ENCODE measurements at places on chromosomes 7 and 10. TPM values are rescaled to one million over a fixed set of nuclear protein-coding genes. Genes with fewer than 3 reads are reported as not detected.

DNA sequence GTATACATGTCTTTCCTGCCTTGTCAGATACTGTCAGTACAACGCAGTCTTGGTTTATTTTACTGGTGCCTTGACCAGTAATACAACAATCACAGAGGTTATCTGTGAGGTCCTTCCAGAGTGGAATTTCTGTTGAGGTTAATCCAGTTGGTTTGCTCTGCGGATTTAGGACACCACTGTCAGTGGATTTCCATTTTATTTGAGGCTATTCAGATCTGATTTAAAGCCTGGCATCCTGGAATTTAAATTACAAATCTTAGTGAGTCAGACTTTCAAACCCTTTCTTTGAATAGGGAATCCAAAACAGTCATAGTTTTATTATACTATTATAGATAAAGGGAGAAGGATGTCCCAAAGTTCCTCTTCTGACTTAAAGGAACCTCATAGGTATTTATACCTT lies 40.5 kb downstream of the ANLN start:
- H3K27me3 ChIP-seq, result no peaks in the 10 kb centered on the region
- H3K4me3 ChIP-seq, result no peak overlapping the region
- no peaks in the 10 kb centered on the region for H3K36me3 ChIP-seq
- no peak overlapping the region for H3K27ac ChIP-seq
- no peaks in the 10 kb centered on the region for H3K4me1 ChIP-seq
- no peak for DNase-seq

- no peak overlapping the region for H3K4me3 ChIP-seq
- no peak overlapping the region for H3K27ac ChIP-seq
- no peaks in the 10 kb centered on the region for H3K27me3 ChIP-seq
- no peaks in the 10 kb centered on the region for H3K36me3 ChIP-seq
Observed at GRCh38 chr10:44240584-44241205, 144.2 kb downstream of the CXCL12 start.

- no peaks in the 10 kb centered on the region for H3K27me3 ChIP-seq
- peak; percentile 54 for DNase-seq
- H3K4me1 ChIP-seq, result peaks cover 15% of the 10 kb centered on the region
- H3K4me3 ChIP-seq, result no peak overlapping the region
- H3K36me3 ChIP-seq, result no peaks in the 10 kb centered on the region
- H3K27ac ChIP-seq, result no peak overlapping the region
Observed at GRCh38 chr10:80280071-80280800, 9.2 kb downstream of the MAT1A start.

- H3K36me3 ChIP-seq, result no peaks in the 10 kb centered on the region
- no peak overlapping the region for H3K4me3 ChIP-seq
- H3K4me1 ChIP-seq, result no peaks in the 10 kb centered on the region
Observed at GRCh38 chr7:33459340-33459751, 330.0 kb downstream of the BBS9 start.

GRCh38 chr10:132001238-132001972 lies 19.7 kb upstream of the BNIP3 start:
- no peaks in the 10 kb centered on the region for H3K27me3 ChIP-seq
- H3K4me3 ChIP-seq, result no peak overlapping the region
- H3K4me1 ChIP-seq, result peaks cover 25% of the 10 kb centered on the region
- DNase-seq, result no peak
- H3K27ac ChIP-seq, result no peak overlapping the region

NKX1-2 gene
- not detected for total RNA-seq

DNA sequence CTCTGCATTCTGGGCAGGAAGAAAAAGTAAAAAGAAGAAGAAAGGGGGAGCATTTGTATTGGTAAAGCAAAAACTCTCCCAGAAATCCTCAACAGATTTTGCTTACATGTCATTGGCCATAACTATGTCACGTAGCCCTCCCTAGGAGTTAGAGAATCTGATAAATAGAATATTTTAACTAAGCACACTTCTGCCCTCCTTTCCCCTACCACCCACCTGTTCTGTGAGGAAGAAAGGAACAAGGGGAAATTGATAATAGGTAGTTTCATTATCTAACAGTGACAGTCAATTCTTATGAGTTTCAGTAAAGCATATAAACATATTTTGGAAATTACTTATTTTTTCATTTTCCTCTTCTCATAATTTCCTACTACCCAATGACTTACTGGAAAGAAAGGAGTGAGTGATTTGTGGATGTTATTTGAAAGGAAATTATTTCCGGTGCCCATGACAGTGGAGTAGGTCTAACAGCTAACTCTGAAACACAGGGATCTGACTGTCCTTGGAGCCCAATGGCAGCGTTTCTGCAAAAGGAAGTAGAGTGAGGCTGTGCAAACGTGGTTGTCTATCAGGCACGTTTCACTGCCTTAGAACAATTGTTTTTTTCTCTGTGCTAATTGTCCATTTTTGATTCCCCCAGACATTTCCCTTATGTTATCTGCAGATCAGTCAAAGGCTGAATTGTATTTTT lies 128.6 kb upstream of the MDFIC start:
- no peak for DNase-seq
- H3K27me3 ChIP-seq, result no peaks in the 10 kb centered on the region
- H3K4me1 ChIP-seq, result no peaks in the 10 kb centered on the region
- no peaks in the 10 kb centered on the region for H3K36me3 ChIP-seq
- H3K27ac ChIP-seq, result no peak overlapping the region
- no peak overlapping the region for H3K4me3 ChIP-seq

TRIP6 gene
- total RNA-seq, result 64.4 TPM

GRCh38 chr10:33832124-33832787 lies 497.8 kb upstream of the NRP1 start:
- no peaks in the 10 kb centered on the region for H3K4me1 ChIP-seq
- H3K36me3 ChIP-seq, result no peaks in the 10 kb centered on the region
- no peak for DNase-seq
- no peaks in the 10 kb centered on the region for H3K27me3 ChIP-seq

DNA sequence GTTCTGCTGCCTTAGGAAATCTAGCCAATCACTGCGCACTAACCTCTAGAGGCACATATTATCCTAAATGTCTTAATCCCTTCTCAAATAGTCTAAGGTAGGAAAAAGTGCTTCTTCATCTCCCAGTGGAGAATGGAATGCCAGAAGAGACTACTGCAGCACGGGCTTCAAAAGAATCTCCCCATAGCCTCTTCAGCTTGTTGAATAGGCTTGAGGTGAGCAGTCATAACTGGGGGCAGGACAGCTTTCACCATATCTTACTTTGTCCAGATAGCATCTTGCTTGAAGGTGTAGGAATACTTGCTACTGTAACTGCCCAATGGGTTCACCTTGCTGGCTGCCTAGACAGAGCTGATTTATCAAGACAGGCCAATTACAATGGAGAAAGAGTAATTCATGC lies 88.8 kb downstream of the MBL2 start:
- no peaks in the 10 kb centered on the region for H3K4me1 ChIP-seq
- H3K4me3 ChIP-seq, result no peak overlapping the region
- H3K27ac ChIP-seq, result no peak overlapping the region

ACSL5 gene
- total RNA-seq, result 12.0 TPM

- peaks cover 25% of the 10 kb centered on the region for H3K4me1 ChIP-seq
- peak overlapping the region; percentile 63 for H3K4me3 ChIP-seq
- no peak for DNase-seq
- no peaks in the 10 kb centered on the region for H3K36me3 ChIP-seq
Observed at GRCh38 chr7:45576249-45576929, 2.2 kb downstream of the ADCY1 start.

GRCh38 chr7:157408258-157409101 lies 71.7 kb downstream of the DNAJB6 start:
- no peaks in the 10 kb centered on the region for H3K27me3 ChIP-seq
- DNase-seq, result no peak
- H3K4me1 ChIP-seq, result no peaks in the 10 kb centered on the region

DNA sequence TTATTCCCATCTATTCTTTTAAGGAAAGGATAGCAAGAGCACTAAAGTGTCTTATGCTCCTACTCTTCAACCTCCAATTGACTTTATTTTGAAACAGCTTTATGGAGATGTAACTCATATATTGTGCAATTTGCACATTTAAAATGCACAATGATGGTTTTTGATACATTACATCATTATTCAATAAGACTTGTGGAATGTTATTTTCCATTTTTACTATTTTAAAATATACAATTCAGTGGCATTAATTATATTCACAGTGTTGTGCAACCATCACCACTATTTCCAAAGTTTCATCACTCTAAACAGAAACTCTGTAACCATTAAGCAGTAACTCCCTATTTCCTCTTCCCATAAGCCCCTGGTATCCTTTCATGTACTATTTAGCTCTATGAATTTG lies 489.8 kb downstream of the NEBL start:
- no peak overlapping the region for H3K27ac ChIP-seq
- no peak overlapping the region for H3K4me3 ChIP-seq
- H3K4me1 ChIP-seq, result no peaks in the 10 kb centered on the region

DNA sequence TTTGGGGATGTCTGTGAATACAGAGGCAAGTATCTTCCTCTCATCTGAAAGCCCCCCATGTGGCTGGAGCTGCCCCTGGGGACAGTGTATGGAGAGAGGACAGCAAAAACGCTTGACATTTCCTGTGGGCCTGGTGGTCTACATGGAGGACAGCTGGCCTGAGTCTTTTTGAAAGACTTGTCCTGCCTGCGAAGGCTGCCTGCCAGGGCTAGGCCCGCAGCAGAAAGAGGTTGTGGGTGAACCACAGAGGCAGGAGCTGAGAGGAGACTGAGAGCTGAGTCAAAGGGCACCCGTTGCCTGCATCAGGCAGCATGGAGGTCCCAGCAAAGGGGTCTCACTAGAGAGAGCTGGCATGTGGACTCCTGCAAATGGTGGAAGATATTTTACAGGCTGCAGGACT lies 66.4 kb downstream of the KAT6B start:
- H3K4me3 ChIP-seq, result no peak overlapping the region
- peaks cover 36% of the 10 kb centered on the region for H3K4me1 ChIP-seq
- DNase-seq, result no peak
- H3K36me3 ChIP-seq, result no peaks in the 10 kb centered on the region
- no peak overlapping the region for H3K27ac ChIP-seq

GRCh38 chr10:97335188-97335619 lies 675 bp upstream of the FRAT2 start:
- no peak for DNase-seq
- no peaks in the 10 kb centered on the region for H3K27me3 ChIP-seq
- no peaks in the 10 kb centered on the region for H3K36me3 ChIP-seq
- H3K27ac ChIP-seq, result peak overlapping the region; percentile 93
- peak overlapping the region; percentile 85 for H3K4me3 ChIP-seq
- peaks cover 51% of the 10 kb centered on the region for H3K4me1 ChIP-seq

- no peak overlapping the region for H3K4me3 ChIP-seq
- H3K27me3 ChIP-seq, result no peaks in the 10 kb centered on the region
- H3K4me1 ChIP-seq, result no peaks in the 10 kb centered on the region
Observed at GRCh38 chr7:10015687-10016086, 958.0 kb upstream of the PHF14 start.

DNA sequence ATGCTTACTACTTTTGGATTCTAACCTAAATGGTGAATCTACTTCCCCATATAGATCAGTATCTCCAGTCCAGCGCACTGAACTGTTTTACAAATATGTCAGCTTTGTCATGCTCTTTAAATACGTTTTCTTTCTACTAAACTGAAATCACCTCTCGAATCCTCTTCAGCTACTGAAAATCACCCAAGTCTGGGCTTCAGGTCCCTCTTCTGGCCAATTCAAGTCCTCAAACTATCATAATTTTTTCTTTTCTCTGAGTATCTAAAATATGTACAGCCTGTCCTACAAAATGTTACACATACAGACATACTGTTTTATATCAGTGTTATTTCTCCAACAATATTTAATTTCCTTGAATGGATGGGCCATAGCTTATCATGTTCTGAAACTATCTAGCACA lies 84.2 kb downstream of the CACNA2D1 start:
- no peaks in the 10 kb centered on the region for H3K27me3 ChIP-seq
- H3K36me3 ChIP-seq, result no peaks in the 10 kb centered on the region
- H3K27ac ChIP-seq, result no peak overlapping the region
- H3K4me1 ChIP-seq, result peaks cover 13% of the 10 kb centered on the region
- no peak for DNase-seq

MGMT gene
- 18.2 TPM for total RNA-seq

DNA sequence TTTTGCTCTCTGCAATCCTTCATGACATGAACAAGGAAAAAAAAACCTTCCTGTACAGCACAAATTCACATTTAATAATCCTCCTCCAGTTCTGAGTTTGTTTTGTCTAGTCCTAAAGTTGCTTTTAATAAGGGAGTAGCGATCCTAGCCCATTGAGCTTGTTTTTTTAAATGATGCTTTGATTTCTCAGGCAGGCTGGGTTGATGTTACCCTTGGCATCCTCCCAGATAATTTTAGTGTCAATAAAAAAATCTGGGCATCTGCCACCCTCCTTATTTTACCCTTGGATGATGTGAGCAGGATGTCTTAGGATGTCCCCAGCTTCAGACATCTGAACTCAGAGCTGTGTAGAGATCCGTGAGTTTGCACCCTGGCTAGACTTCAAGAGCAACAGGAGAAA lies 33.9 kb upstream of the PROSER2 start:
- no peaks in the 10 kb centered on the region for H3K27me3 ChIP-seq
- H3K36me3 ChIP-seq, result no peaks in the 10 kb centered on the region
- no peaks in the 10 kb centered on the region for H3K4me1 ChIP-seq
- DNase-seq, result no peak
- H3K27ac ChIP-seq, result no peak overlapping the region

DNA sequence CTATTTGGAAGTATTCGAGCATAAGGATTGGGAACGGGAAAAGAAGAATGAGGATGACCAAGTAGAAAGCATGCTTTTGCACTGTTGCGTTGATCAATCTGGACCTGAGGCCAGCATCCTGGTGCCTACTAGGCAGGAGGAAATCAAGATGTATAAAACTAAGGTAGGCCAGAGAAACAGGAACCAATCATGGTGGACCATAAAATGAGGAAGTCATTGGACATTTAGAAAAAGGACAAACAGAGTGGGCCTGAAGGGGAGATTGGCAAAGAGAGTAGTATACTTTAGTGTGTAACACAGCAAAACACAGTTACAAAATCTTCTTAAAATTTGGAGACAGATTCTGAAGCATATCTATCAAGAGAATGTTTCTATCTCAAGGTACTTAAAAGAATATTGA lies 171.1 kb upstream of the FZD1 start:
- no peaks in the 10 kb centered on the region for H3K27me3 ChIP-seq
- H3K27ac ChIP-seq, result no peak overlapping the region
- peaks cover 8% of the 10 kb centered on the region for H3K4me1 ChIP-seq
- DNase-seq, result no peak

DNA sequence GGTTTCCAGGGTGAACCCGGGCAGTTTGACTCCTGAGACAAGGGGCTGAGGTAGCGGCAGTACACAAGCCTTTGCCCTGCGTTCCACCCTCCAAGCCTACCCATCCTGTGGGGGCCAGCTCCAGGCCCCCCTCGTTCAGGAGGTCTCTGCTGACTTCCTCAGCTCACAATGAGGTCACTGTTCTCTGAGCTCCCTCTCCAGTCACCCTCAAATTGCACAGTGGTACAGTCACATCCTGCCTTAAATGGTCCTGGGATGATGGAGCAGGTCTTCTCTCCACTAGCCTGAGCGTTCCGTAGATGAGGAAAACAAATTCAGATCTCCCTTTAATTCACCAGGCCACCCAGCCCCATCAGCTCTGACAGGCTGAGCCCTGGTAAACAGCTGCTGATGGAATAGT lies 90.2 kb downstream of the SH3PXD2A start:
- H3K4me1 ChIP-seq, result peaks cover 52% of the 10 kb centered on the region
- no peak for DNase-seq
- no peak overlapping the region for H3K27ac ChIP-seq

DNA sequence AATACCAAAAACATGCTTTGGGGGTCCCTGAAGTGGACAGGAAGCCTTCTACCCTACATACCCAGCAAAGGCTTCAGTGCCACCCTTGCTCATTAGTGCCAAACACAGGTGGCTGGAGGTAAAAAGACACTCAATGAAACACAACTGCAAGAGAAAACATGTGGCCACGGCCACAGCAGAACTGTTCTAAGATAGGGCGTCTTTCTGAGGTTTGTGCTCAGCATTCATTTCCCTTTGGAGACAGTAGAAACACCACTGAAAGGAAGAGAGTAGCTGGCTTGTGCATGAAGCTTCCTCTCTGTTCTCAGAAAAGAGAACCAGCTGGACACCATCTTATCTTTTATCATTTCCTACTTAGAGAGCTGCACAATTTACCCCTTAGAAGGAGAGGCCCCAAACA lies 143.0 kb downstream of the PLXNA4 start:
- no peaks in the 10 kb centered on the region for H3K36me3 ChIP-seq
- no peaks in the 10 kb centered on the region for H3K4me1 ChIP-seq
- no peaks in the 10 kb centered on the region for H3K27me3 ChIP-seq
- no peak overlapping the region for H3K4me3 ChIP-seq
